Stimulated activated CD4-positive, alpha-beta T cell treated with anti-CD3 and anti-CD28 coated beads, TNF-alpha, amount 100 ng/mL, for 48 hours (primary cell): ENCODE measurements at places on chromosomes 2 and 18.
A peak's percentile ranks its signal among the peaks of the same experiment; 100 is the strongest.

- DNase-seq = no peak
Observed at GRCh38 chr18:3218819-3219218, 949 bp downstream of the MYOM1 start.

GRCh38 chr2:143758629-143759330 lies 629.6 kb downstream of the ARHGAP15 start:
- DNase-seq = no peak

- no peak for DNase-seq
Observed at GRCh38 chr2:52414561-52415295, 1352.9 kb upstream of the CHAC2 start.

- no peak for DNase-seq
Observed at GRCh38 chr2:45765007-45765727, 113.7 kb downstream of the PRKCE start.

DNA sequence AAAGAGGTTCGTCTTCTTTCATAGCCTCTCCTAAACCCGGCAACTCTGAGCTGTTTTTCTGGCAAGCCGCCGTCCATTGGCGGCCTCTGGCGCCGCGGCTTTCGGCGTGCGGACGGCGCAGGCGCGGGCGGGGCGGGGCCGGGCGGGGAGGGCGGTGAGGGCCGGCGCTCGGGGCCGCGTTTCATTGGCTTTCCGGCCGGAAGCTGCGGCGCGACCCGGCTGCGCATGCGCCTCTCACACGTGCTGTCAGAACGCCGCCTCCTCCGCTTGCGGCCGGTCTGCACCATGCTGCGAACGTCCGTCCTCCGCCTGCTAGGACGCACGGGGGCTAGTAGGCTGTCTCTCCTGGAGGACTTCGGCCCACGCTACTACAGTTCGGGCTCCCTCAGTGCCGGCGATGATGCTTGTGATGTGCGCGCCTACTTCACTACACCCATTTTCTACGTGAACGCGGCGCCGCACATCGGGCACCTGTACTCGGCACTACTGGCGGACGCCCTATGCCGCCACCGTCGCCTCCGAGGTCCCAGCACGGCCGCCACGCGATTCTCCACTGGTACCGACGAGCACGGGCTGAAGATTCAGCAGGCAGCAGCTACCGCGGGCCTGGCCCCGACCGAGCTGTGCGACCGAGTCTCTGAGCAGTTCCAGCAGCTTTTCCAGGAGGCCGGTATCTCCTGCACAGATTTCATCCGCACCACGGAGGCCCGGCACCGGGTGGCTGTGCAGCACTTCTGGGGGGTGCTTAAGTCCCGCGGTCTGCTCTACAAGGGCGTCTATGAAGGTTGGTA lies at the start of gene MARS2:
TSS of gene MARS2 (plus strand) at position 249 of the 791 bp plus-strand sequence. CDS start at position 286, 37 bp downstream.
- DNase-seq = peak; percentile 86

GRCh38 chr2:239163688-239164334 lies 237.0 kb downstream of the HDAC4 start:
- DNase-seq = no peak

DNA sequence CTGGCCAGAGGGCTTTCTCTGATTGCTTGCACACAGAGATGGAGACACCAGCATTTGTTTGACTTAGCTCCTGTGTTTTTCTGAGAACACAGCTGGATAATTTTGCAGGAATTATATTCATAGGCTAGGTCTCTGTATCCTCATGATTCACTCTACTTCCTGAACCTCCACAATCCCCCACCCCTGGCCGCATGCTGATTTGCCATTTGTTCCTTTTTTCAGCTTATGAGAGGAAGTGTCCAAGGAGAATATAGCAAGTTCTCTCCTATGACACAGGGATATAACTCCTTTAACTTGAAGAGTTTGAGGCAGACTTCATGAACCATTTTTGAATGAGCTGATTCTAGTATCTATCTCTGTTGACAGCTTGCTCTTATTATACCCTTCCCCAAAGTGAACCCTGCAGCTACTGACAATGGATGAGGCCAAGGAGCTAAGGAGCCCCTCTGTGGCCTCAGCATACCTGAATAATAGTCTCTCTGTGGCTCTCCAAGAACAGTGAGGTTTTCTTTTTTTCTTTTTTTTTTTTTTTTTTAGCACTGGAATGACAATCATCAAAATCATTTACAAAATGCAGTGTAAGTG lies 15.4 kb downstream of the CAVIN2 start:
- DNase-seq = no peak

- no peak for DNase-seq
Observed at GRCh38 chr2:29080886-29081743, 6.8 kb upstream of the PCARE start.

- DNase-seq = no peak
Observed at GRCh38 chr2:43333101-43333655, 106.8 kb upstream of the ZFP36L2 start.

GRCh38 chr2:216776066-216776850 lies 80.9 kb upstream of the IGFBP5 start:
- DNase-seq = no peak

DNA sequence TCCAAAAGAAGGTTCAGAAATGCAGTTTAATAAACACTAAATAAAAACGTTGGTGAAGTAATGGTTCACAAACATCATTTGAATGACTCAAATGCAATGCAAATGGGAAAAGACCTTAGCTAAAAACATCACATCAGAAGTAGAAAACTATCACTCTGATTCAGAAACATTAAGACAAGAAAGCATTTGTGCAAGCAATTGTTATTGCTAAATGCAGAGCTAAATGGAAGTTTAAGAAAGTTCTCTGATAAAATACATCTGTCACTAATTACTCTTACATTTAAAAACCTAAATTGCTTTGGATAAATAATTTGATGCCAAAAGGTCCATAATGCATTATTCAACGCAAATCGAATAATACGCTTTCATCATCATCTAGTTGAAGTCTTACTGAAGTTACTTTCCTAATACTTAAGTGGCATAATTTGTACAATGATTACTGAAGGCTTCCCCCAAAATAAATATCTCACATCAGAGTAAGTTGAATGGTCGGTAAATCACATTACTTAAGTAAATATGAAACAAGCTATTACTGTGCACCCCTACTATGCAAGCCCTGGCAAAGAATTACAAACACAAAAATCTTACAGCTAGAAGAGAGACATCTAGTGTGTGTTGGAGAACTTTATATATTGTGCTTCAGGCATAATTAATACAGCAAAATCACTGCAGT lies 105.7 kb upstream of the KCTD1 start:
- no peak for DNase-seq

- DNase-seq = no peak
Observed at GRCh38 chr2:231854616-231855125, 68.4 kb downstream of the COPS7B start.

DNA sequence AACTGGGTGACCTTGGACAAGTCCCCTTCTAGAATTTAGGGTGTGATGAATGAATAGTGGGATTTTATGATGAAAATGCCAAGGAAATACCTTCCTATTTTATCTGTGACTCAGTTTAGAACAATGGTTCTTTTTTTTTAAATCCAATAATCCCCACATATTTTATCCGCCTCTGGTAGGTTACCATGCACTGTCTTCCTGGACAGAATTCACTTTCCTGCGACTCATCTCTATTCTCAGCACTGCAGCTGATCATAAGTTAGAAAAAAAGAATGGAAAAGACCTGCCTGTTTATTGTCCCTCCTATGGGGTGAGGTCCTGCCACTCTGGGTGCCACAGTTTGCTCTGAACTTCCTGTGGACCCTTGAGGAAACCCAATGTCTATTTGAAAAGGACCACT lies 73.1 kb downstream of the IRS1 start:
- no peak for DNase-seq

GRCh38 chr2:5509362-5509761 lies 182.8 kb upstream of the SOX11 start:
- no peak for DNase-seq

GRCh38 chr2:99159594-99159993 lies 4.8 kb downstream of the LIPT1 start:
- DNase-seq = no peak

GRCh38 chr2:226030788-226031646 lies 631.5 kb downstream of the NYAP2 start:
- no peak for DNase-seq

GRCh38 chr2:107062599-107063220 lies 176.7 kb upstream of the ST6GAL2 start:
- no peak for DNase-seq

GRCh38 chr18:51522821-51523220 lies 325.3 kb upstream of the MEX3C start:
- DNase-seq = no peak

DNA sequence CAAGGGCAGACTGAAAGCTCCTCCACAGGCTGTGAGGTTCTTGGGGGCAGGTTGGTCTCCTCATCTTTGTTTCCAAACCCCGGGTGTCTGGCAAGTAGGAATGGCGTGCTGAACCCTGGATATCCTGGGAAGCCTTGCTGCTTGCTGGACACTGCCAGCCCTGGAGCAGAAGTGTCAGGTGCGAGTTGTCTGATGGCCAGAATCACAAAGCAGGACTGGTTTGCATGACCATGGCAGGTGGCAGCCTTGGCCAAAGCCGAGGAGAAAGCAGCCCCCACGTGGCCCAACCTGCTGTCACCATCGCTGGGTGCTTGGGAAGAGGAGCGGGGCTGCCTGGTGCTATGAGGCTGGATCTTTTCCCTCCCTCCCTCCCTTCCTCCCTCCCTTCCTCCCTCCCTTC lies 309.5 kb upstream of the HS6ST1 start:
- no peak for DNase-seq

DNA sequence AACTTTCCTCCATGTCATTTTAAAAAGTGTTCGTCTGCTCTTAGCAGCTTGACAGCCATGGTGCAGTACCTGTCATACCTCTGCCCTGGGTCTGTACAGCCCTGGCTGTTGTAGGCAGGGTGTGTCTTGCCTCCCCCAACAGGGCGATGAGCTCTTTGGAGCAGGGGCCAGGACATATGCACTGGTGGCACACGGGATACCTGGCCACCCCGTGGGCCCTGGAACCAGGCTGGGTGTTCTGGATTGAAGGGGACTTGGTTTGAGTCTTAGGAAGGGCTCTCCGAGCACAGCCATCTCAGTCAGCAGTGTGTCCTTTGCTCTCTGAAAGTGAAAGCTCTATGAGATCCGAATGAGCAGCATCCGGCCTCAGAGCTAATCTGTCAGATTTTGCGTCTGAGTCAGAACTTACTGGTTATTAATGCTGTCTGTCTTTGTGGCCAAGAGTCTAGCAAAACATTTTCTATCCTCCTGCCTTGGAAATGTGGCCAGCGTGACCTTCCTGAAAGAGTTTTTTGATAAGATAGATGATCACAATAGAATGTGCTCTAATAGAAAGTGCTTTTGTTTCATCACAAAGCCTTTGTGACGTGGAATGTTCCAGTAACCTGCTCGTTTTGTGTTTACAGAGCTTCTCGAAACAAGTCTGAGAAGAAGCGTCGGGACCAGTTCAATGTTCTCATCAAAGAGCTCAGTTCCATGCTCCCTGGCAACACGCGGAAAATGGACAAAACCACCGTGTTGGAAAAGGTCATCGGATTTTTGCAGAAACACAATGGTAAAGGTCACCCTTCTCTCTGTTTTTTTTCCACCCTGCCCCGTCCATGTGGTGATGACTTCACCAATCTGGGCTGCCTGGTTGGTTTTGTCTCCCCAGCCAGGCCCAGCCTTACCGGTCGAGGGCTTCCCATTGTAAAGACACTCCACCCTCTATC lies 77.3 kb upstream of the RPL31 start:
- DNase-seq = no peak

DNA sequence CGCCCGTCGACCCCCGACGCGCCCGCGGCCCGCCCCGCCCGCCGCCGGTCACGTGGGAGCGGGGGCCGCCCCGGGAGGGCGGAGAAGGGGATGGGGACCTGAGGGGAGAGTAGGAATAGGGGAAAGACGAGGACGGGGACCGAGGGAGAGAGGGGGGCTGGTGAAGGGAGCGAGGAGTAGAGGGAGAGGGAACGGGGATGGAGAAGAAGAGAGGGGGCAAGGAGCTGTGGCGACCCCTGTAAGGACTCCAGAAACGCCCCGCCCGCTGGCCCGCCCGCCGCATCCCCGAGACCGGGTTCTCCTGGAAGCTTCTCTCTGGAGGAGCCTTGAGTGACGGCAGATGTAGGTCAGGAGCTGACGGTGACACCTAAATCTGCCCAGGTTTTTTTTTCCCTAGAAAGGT lies 615 bp downstream of the ADNP2 start:
- no peak for DNase-seq
